ENCODE measurements at places on chromosomes 13 and 19. TPM values are rescaled to one million over a fixed set of nuclear protein-coding genes. Genes with fewer than 3 reads are reported as not detected.

- no peak for DNase-seq
Measured at GRCh38 chr13:106042996-106043581, 492.4 kb downstream of the EFNB2 start.

GRCh38 chr13:31092646-31093045, 69.1 kb downstream of the HSPH1 start:
- DNase-seq = no peak

DNA sequence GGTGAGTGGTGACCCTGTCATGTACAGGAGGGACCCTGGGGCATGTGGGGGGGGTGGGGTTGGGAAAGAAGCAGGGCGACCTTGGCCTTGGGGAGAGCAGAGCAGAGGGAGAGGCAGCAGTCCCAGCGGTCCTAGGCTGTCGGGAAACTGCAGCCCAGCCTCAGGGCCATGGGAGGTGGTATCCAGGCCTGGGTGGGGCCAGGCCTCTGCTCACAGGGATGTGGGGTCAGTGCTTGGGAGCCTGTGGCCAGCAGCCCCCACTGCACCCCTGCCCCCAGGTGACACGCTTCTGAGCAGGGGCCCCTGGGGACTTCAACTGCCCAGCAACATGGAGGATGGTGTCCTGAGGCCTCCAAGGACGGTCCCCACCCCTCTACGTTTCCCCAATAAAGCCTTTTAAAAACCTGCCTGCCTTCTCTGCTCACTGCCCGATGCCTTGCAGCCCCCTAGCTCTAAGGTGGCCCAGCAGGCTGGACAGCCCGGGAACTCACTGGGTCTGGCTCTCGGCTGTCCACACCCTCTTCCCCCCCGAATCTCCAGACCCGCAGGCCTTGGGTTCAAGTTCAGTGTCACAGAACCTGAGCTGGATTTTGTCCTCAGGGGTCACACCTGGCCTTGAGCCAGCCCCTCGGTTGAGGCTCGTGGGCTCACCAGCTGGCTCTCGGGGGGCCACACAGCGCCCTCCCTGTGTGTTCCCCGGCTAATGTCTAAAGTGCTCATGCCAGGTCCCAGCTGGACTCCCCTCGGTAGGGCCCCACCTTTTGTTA, 6.9 kb downstream of the PNKP start:
- no peak for DNase-seq

DNA sequence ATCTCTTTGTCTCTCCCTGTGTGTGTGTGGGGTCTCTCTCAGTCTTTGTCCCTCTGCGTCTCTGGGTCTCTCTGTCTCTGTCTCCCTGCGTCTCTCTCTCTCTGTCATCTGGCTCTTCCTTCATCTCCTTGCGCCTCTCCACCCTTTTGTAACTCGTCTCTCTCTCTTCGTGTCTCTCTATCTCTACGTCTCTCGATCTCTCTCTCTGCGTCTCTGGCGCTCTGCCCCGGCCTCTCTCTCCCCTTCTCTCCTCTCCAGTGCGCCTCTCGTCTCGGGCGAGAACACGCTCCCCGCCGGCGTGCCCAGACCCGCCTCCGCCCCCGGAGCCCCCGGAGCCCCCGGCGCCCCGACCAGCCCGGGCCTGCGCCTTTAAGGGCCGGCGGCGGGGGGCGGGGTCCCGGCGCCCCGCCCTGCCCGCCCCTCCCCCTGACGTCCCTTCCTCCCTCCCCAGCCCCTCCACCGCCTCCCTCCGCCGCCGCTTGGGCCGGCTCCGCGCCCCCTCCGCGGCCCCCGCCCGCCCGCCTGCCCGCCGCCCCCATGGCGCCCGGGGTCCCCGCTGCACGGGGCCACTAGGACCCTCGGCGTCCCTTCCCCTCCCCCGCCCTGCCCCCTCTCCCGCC, at the start of gene MARK4:
Gene MARK4, plus strand, starts transcription at position 440 of the 620 bp plus-strand sequence. CDS start 318 bp downstream, outside the sequence.
- peak; percentile 52 for DNase-seq

DNA sequence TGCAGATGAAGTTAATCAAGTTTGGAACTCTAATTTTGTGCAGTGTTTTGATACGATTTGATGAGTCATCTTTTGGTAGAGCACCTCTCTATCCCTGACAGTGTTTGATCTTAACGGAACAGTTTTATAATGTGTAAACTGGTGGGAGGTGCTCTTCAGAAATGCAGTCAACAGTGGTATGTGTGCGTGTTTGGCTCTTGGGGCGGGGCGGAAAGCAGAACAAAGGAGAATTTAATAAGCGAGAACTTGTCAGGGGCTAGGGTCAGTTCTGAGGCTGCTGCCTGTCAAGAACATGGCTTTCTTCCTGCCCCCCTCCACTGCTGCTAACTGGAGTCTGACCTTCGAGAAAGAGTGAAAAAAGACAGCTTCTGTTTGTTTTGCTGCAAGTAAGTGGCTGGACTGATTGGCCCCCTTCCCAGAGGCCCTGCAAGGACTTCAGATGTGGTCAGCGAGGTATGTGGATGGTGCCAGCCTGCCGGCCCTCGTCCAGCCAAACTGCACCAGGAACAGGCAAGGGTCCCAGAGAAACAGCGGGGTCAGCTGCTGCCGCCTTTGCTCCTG, 40.8 kb downstream of the BBC3 start:
- peak; percentile 64 for DNase-seq

GRCh38 chr19:16309643-16310042, 15.0 kb upstream of the KLF2 start:
- DNase-seq = no peak

DNA sequence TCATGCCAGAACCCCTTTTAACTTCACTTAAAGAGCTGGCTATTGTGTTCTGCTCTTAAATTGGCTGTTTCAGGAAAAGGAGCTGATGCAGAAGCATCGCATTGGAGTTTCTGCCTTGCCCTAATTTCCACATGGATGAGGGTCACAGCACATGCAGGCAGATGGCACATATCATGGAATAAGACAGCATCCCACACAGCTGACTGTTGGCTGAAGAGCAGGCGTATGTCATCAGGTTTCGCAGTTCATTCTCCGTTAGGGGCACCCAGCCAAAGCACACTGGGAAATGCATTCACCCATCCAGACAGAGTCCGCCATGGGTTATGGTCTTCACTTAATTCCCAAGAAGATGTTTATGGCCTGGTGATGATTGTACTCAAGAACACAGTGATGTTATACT, 572.5 kb downstream of the LIG4 start:
- no peak for DNase-seq

DNA sequence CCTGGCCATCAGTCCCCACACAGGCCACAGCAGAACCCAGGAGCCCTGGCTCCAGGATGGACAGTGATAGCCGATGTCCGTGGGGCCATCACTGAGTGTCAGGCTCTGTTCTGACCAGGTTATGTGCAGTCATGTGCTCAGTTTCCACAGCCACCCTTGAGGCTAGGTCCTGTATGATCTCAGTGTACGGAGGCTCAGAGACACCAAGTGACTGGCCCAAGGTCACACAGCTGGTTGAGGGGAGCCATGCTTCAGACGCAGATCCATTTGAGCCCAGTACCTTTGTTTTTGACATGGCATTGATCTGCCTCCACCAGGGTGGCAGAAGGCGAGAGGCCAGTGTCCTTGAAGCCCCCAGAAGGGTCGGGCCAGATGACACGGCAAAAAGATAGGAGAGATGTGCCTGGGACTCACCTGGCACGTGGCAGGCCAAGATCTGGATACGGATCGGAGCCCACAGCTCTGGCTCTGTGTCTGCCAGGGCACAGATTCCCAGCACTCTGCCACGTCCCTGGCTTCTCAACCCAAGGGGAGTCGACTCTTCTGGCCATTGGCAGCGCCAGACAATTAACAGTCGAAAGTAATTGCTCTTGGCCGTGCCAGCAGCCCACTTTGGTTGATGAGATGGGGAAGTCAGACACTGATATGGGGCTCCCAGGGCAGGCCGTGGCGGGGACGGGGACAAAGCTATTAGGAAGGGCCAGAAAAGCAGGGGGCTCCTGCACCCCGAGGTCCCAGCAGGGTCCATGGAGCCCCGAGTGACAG, 15.6 kb downstream of the EVI5L start:
- DNase-seq = no peak

DNA sequence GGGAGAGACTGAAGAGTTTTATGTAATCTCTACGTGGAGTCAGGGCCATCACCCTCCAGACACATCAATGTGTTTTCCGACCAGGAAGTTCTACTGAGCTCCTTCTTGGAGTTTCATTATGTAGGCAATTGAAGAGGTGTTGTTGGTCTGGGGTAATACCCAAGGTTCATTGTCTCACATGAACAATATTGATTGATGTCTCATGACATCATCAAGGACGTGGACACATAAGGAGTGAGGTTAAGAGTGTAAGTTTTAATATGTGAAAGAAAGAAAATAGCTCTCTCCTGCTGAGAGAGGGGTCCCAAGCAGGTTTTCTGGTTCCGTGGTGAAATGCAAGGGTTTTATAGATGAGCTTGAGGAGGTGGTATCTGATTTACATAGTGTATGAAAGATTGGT, 280.7 kb upstream of the MIR17HG start:
- DNase-seq = no peak

GRCh38 chr13:39058040-39058439, 19.8 kb downstream of the NHLRC3 start:
- DNase-seq = no peak

DNA sequence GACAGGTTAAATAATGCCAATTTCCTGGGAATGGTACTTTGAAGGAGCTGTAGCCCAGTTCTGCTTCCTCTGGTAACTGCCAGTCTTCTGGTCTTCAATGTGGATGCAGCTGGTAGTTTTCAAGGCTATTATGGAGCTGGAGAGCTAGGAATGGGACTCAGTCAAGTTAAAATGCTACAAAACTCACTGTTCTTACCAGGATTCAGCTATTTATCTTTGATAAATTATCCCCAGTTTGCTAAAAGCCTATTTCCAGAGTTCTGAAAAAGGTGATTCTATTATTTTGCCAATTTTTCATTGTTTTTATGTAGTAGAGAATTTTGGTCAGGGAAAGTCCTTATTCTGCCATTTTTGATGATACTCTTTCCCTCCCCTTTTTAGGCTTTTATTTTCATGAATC, 40.7 kb downstream of the GARRE1 start:
- DNase-seq = no peak

DNA sequence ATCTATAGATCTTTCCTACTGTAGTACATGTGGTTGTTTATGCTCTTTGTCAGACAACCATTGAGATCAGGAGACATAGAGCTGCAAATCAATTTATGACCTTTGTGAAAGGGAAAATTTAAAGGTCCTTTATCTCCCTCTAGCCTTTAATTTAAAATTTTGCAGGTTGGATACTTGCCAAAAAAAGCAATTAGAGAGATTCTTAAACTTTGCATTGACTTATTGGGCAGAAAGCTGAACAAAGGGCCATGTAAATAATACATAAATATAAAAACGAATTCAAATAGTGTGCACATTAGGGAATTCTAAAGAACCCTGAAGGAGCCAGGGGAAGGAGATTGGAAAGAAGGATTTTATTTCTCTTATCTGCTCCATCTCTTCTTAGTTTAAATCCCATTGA, 22.0 kb upstream of the RB1 start:
- no peak for DNase-seq

DNA sequence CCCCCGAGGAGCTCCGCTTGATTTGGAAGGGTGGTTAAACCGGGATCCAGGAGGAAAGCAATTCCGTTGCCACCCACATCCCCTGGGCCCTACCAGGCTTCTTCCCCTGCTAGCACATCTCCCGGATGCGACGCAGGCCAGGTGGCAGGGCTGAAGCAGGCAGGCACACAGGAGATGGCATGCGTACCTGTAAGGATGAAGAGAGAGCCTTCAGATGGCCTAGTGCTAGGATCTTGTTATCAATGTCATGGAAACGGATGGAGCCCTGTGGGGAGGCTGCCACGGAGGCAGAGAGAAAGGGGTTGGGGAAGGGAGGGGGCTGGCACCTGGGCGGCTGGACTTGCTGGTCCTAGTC, 8.5 kb upstream of the SOX1 start:
- no peak for DNase-seq

DNA sequence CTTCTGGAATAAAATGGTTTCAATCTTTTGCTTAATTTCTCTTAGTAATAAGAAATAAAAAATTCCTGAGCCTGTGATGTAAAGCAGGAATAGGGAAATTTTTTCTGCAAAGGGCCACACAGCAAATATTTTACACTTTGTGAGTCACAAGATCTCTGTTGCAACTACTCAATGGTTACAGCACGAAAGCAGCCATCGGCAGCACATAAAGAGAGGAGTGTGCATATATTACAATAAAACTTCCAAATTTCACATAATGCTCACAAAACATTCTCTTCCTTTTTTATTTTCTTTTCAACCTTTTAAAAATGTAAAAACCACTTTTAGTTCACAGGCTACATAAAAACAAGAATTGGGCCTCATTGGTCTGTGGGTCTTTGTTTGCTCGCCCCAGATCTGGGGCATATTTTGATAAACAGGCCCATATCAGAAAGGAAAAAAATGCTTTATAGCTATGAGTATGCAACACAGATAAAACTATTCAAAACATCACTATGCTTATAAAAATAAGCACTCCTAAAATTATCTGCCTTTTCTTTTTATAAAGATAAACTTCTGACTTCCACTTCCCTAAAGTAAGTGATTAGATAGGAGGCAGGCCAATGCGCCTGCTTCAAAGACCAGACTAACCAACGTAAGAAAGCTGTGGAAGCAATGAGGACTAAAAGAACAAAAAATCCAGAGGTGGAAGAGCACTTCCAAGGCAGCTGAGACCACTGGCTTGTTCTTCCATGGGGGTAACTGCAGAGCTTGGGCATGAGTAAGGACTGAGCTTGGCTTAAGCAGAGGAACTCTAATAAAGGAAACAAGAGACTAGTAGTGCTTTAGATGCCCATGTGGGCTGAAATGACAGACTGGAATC, 26.5 kb downstream of the MYCBP2 start:
- no peak for DNase-seq

- DNase-seq = no peak
Measured at GRCh38 chr19:39426170-39426569, 9.6 kb downstream of the RPS16 start.

GRCh38 chr13:30274083-30274482, 33.3 kb downstream of the KATNAL1 start:
- no peak for DNase-seq

DNA sequence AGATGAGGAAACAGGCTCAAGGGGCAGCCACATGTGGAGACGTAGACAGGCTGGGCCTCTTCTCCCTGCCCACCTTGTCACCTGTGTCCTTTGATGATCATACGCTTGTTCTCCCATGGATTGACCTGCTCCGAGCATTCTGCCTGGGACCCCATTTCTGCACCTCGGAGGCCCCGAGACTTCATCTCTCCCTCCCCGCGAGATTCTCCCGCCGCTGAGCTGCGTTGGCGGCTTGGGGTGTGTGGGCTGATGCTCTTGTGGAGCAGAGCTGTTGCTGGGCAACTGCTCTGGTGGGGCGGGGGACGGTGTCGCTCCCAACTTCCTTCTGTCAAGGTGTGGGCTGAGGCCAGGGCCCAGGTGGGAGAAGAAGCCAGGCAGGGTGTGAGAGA, 22.1 kb downstream of the MAST3 start:
- DNase-seq = peak; percentile 33

Gene SLC7A9
- 1.1 TPM for total RNA-seq

Gene ZNF566
- total RNA-seq = 29.8 TPM

Gene BCAM
- 0.42 TPM for total RNA-seq

Gene SLC10A2
- not detected for total RNA-seq

Gene MYO1F
- 472 TPM for total RNA-seq

Gene HAUS5
- 23.6 TPM for total RNA-seq

Gene FXYD3
- total RNA-seq = not detected

Measured in naive thymus-derived CD4-positive, alpha-beta T cell (primary cell).